ENCODE measurements at places on chromosomes 1 and 21. TPM values are rescaled to one million over a fixed set of nuclear protein-coding genes. Genes with fewer than 3 reads are reported as not detected.

The ARHGAP29 gene
- 25.8 TPM for total RNA-seq

The KRTAP11-1 gene
- total RNA-seq: not detected

The OR2W3 gene
- total RNA-seq: not detected

The WNT9A gene
- total RNA-seq: 2.2 TPM

DNA sequence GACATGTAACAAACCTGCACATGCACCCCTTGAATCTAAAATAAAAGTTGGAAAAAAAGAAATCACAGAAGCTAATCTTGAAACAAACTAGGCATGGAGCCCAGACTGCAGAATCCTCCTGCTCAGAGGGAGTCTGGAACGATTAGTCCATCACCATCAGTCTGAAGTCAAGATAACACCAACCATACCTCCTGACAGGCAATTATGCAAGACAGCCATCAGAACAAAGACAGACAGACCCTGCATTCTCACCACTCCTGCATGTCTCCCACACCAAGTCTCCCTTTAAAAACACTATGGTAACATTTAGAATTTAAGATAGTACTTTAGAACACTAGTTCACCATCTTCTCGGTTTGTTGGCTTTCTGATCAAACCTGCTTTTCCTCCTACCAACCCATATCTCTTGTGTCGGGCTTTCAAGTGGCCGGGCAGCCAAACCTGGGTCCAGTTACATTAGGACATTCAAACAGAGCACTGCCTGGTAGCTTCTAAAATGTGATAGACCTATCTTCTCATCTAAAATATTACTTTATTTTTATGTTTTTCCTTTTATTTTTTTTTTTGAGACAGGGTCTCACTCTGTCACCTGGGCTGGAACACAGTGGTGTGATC lies 10.1 kb downstream of the YARS1 start:
- no peaks in the 10 kb centered on the region for H3K27me3 ChIP-seq
- peak overlapping the region; percentile 5 for H3K27ac ChIP-seq
- H3K4me1 ChIP-seq: no peaks in the 10 kb centered on the region
- H3K4me3 ChIP-seq: no peak overlapping the region
- DNase-seq: no peak

DNA sequence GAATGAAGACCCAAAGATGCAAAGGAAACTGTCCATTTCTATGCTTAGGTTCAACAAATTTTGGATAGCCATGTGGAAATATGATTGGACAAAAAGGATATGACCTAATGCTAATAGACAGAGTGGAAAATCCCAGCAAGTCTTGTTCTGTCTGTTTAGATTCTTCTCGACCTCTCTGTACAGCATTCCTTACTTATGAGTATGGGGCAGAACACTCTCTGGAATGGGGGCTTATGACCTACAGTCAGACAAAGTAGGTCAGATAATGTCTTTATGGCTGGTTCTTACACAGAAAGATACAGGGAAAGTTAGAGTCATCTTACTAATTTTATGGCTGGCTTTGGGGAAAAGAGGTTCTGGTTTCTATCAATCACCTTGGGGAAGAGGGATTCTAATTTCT lies 2.8 kb downstream of the GCSAML start:
- no peak overlapping the region for H3K27ac ChIP-seq
- DNase-seq: no peak
- H3K4me1 ChIP-seq: no peaks in the 10 kb centered on the region
- no peak overlapping the region for H3K4me3 ChIP-seq

- no peaks in the 10 kb centered on the region for H3K36me3 ChIP-seq
- no peak overlapping the region for H3K27ac ChIP-seq
- H3K4me3 ChIP-seq: no peak overlapping the region
These were observed 4.3 kb downstream of the LCK start for GRCh38 chr1:32255072-32256071.

GRCh38 chr1:78035121-78035520 lies 10.6 kb upstream of the GIPC2 start:
- peaks cover 10% of the 10 kb centered on the region for H3K4me1 ChIP-seq
- no peak for DNase-seq
- no peak overlapping the region for H3K4me3 ChIP-seq
- no peaks in the 10 kb centered on the region for H3K27me3 ChIP-seq
- H3K27ac ChIP-seq: no peak overlapping the region

GRCh38 chr1:208074353-208074752 lies 163.4 kb upstream of the CD34 start:
- H3K36me3 ChIP-seq: peaks cover 6% of the 10 kb centered on the region
- no peaks in the 10 kb centered on the region for H3K27me3 ChIP-seq
- no peak overlapping the region for H3K27ac ChIP-seq

- no peaks in the 10 kb centered on the region for H3K27me3 ChIP-seq
- no peak overlapping the region for H3K27ac ChIP-seq
- no peaks in the 10 kb centered on the region for H3K4me1 ChIP-seq
- H3K4me3 ChIP-seq: no peak overlapping the region
- DNase-seq: no peak
These were observed 100.8 kb upstream of the DNAH14 start for GRCh38 chr1:224828691-224829090.

- H3K27me3 ChIP-seq: no peaks in the 10 kb centered on the region
- H3K36me3 ChIP-seq: peaks cover 35% of the 10 kb centered on the region
- peaks cover 35% of the 10 kb centered on the region for H3K4me1 ChIP-seq
- H3K4me3 ChIP-seq: no peak overlapping the region
- H3K27ac ChIP-seq: peak overlapping the region; percentile 15
These were observed 4.4 kb downstream of the CCN1 start for GRCh38 chr1:85584923-85585322.

- no peak overlapping the region for H3K27ac ChIP-seq
- no peaks in the 10 kb centered on the region for H3K4me1 ChIP-seq
- DNase-seq: no peak
These were observed 18.0 kb downstream of the ZMYM1 start for GRCh38 chr1:35097224-35097623.

- H3K36me3 ChIP-seq: peaks cover 3% of the 10 kb centered on the region
- H3K27me3 ChIP-seq: no peaks in the 10 kb centered on the region
These were observed 58.9 kb downstream of the VPS26C start for GRCh38 chr21:37208056-37208721.

DNA sequence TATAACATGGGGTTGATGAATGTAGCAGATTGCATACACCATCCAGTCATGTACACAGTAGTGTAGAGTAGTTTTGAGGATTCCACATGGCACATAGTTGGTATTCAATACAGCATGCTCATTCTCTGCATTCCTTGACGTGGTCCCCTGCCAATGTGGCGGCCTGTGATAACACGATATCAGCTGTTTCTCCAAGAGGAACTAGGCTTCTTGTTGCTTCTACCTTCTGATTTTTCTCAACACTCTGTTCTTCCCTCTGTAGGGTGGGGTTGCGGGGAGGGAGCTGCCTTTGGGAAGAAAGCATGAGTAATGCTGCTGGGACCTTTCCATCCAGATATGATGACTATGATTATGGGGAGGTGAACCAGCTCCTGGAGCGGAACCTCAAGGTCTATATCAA lies 19.4 kb downstream of the SESN2 start:
- H3K4me1 ChIP-seq: peaks cover 8% of the 10 kb centered on the region
- H3K4me3 ChIP-seq: no peak overlapping the region
- H3K36me3 ChIP-seq: peaks cover 75% of the 10 kb centered on the region
- no peaks in the 10 kb centered on the region for H3K27me3 ChIP-seq
- no peak overlapping the region for H3K27ac ChIP-seq

- no peak overlapping the region for H3K4me3 ChIP-seq
- no peak for DNase-seq
- H3K27me3 ChIP-seq: no peaks in the 10 kb centered on the region
- peaks cover 9% of the 10 kb centered on the region for H3K4me1 ChIP-seq
- H3K36me3 ChIP-seq: no peaks in the 10 kb centered on the region
- H3K27ac ChIP-seq: no peak overlapping the region
These were observed 12.6 kb upstream of the HMCN1 start for GRCh38 chr1:185721553-185721952.

Data from right atrium auricular region (tissue), 2 donors.